Neural crest cell (in vitro differentiated cells): ENCODE measurements at places on chromosomes 11 and 22. TPM values are rescaled to one million over a fixed set of nuclear protein-coding genes. Genes with fewer than 3 reads are reported as not detected.
A peak's percentile ranks its signal among the peaks of the same experiment; 100 is the strongest.

CNTN5 gene
- not detected in 2 replicates for total RNA-seq

MYRF gene
- total RNA-seq, result 3.5 and 3.9 TPM in 2 replicates

CHST1 gene
- total RNA-seq, result 1.1 and 1.3 TPM in 2 replicates

TBX10 gene
- total RNA-seq, result not detected in 2 replicates

CCDC87 gene
- 0.93 and 1.1 TPM in 2 replicates for total RNA-seq

ZNF408 gene
- total RNA-seq, result 13.7 and 15.3 TPM in 2 replicates

PLEKHA7 gene
- 15.6 and 18.2 TPM in 2 replicates for total RNA-seq

TP53I11 gene
- 83.6 and 85.6 TPM in 2 replicates for total RNA-seq

MS4A7 gene
- not detected in 2 replicates for total RNA-seq

TMEM191B gene
- total RNA-seq, result 1.0 and 1.5 TPM in 2 replicates

EIF3D gene
- total RNA-seq, result 178 and 197 TPM in 2 replicates

PNPLA3 gene
- 28.3 and 31.2 TPM in 2 replicates for total RNA-seq

- DNase-seq, result no peak
- peak overlapping the region; percentile 78 for H3K27ac ChIP-seq
- H3K36me3 ChIP-seq, result peaks cover 2% of the 10 kb centered on the region
- H3K27me3 ChIP-seq, result no peaks in the 10 kb centered on the region
- no peak overlapping the region for H3K4me3 ChIP-seq
Observed at GRCh38 chr11:86287468-86287796, 14.6 kb upstream of the HIKESHI start.

DNA sequence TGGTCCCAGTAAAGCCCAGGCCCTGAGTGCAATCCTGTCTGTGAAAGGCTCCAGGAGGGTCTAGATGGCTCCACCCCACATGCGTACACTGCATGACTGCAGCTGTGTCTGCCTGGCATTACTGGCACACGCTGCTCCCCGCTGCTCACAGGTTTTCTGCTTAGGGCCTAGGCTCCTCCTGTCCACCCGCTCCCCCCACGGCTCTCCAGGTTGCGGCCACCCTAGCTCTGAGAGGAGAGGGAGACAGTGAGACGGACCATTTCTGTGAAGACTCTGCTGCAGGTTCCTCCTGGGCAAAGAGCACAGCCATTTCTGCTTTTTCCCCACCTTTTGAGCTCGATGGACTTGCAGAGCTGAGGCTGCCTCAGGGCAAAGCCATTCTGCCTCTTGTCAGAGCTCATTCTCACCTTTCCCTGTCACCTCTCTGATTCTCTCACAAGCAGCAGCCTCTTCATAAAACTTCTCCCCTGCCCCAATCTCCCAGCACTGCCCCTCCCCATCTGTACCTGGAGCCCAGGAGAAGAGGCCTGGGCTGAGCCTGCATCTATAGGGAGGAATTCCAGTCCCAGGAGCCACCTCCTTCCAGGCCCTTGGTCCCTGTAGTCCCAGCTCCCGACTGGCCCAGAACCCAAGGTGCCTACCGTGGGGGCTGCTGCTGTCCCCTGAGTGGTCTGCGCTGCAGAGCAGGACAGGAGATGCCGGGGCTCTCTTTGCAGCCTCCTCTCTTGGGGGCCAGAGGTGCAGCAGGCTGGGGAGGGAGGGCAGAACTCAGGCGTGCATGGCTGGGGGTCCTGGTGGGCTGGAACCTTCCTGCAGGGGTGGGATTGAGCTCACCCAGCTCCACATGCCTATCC lies 433.7 kb upstream of the B3GAT1 start:
- no peak overlapping the region for H3K4me3 ChIP-seq
- no peak overlapping the region for H3K27ac ChIP-seq
- H3K36me3 ChIP-seq, result no peaks in the 10 kb centered on the region
- no peaks in the 10 kb centered on the region for H3K4me1 ChIP-seq

DNA sequence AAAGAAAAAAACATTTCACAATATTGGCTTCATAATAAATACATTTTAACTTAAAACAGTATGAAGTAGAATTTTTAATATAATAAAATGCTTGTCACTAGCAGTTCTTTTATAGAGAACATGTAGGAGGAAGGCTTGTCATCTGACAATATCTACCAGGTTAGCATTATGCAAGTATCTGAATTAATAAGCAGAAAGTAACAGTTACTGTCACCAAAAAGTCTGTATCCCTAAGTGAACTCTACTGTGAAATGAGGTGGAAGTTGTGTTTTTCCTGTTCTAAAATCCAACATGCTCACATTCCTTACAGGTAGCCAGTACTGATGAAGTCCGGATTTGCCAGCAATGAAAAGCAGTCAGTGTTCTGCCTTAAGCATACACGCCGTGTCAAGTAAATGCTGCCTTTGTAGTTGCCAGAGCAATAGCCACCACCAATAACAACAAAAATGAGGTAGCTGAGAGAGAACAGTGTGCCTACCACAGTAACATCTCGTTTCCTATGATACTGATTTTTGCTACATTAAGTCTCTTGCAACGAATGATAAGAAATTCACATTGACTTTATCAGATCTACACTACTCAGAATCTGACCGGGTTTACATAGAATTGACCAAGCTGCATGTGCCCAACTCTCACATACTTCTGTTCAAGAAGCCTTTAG lies 95.5 kb downstream of the SIK3 start:
- no peaks in the 10 kb centered on the region for H3K36me3 ChIP-seq
- no peak overlapping the region for H3K27ac ChIP-seq
- peaks cover 18% of the 10 kb centered on the region for H3K4me1 ChIP-seq
- no peak overlapping the region for H3K4me3 ChIP-seq
- H3K27me3 ChIP-seq, result peaks cover 2% of the 10 kb centered on the region

DNA sequence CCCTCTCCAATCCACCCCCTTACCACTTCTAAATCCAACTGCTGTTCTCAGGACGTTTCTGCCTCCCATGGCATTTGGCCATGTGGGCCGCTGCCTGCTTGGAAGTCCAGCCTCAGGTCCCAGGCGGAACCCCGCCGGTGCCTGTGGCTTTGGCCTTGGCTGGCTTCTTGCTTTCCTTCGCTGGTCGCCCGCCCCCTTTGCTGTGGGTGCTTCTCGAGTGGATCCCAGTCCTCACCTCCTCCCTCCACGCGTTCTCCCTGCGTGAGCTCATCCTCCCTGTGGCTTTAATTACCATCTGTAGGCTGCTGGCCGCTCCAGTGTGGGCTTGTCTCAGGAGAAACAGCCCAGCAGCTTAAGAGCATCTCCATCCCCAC lies 111.7 kb downstream of the NECTIN1 start:
- DNase-seq, result no peak
- H3K4me1 ChIP-seq, result peaks cover 59% of the 10 kb centered on the region
- peaks cover 3% of the 10 kb centered on the region for H3K27me3 ChIP-seq

GRCh38 chr11:66480117-66480938 lies at the start of gene DPP3:
DPP3 (plus strand) TSS chr11:66480434; CDS start chr11:66482201, 1,767 bp downstream.
- H3K27ac ChIP-seq, result peak within 1 kb of the TSS; percentile 92
- H3K4me1 ChIP-seq, result peaks cover 29% of the 10 kb centered on the region
- no peaks in the 10 kb centered on the region for H3K36me3 ChIP-seq

DNA sequence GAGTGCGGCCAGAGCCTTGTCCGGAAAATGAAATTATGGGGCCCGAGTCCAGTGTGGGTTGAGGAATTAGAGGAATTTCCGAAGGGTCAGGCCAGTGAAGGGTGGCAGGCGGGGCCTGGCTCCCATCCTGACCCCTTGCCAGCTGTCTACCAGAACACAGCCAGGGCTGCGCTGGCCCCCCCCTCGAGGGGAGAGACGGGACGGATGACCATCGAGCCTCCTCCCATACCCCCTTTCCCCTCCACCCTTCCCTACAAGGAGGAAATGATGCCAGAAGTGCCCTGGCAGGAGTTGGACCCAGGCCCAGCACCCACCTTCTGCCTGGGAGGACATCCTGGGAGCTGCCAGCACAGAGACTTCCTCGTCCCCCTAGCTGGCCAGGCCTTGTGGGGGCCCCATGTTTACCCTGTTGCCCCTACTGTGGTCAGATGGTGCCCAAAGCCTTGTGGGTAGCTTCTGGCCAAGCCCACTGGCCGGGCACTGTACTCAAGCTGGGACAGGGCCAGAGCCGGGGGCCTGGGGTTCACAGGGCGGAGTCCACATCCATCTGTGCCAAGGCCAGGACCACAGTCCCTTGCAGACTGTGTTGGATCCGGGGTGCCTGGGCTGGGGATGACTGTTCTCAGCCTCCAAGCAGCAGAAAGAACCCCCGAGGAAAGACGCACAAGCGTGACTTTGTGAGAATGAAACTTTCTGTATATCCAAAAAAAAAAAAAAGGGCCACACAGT lies 20.8 kb downstream of the ARVCF start:
- H3K4me1 ChIP-seq, result peaks cover 47% of the 10 kb centered on the region
- H3K27me3 ChIP-seq, result no peaks in the 10 kb centered on the region
- no peak for DNase-seq
- no peak overlapping the region for H3K4me3 ChIP-seq
- H3K36me3 ChIP-seq, result no peaks in the 10 kb centered on the region

- H3K27ac ChIP-seq, result no peak overlapping the region
- no peak for DNase-seq
- no peaks in the 10 kb centered on the region for H3K36me3 ChIP-seq
- H3K4me3 ChIP-seq, result peak overlapping the region; percentile 84
- H3K4me1 ChIP-seq, result peaks cover 21% of the 10 kb centered on the region
Observed at GRCh38 chr22:43109921-43110443, 568 bp upstream of the BIK start.

DNA sequence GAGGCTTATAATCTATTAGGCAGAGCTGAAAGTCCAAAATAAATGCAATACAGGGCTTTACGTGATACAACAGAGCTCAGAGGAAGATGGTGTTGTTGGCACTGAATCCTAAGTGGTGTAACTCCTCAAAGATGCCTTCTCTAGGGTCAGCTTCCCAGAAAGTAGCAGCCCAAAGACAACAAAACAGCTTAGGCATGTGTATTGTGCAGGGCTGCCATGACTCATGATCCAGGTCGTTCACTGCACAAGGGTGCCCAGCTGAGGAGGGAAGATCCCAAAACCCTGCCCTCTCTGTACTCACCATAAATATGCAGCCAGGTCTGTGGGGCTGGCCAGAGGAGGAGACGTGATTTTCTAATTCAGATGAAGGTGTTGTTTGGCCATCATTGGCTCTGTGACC lies 59.4 kb upstream of the NNMT start:
- no peaks in the 10 kb centered on the region for H3K36me3 ChIP-seq
- peaks cover 2% of the 10 kb centered on the region for H3K27me3 ChIP-seq
- no peak for DNase-seq
- peaks cover 59% of the 10 kb centered on the region for H3K4me1 ChIP-seq
- H3K4me3 ChIP-seq, result no peak overlapping the region

- peaks cover 15% of the 10 kb centered on the region for H3K4me1 ChIP-seq
- H3K27me3 ChIP-seq, result no peaks in the 10 kb centered on the region
- no peaks in the 10 kb centered on the region for H3K36me3 ChIP-seq
- DNase-seq, result no peak
- no peak overlapping the region for H3K4me3 ChIP-seq
Observed at GRCh38 chr11:34647131-34647530, 26.2 kb downstream of the EHF start.

- no peaks in the 10 kb centered on the region for H3K36me3 ChIP-seq
- H3K27me3 ChIP-seq, result peaks cover 3% of the 10 kb centered on the region
- H3K4me3 ChIP-seq, result no peak overlapping the region
- H3K27ac ChIP-seq, result no peak overlapping the region
Observed at GRCh38 chr11:13040969-13041561, 31.9 kb downstream of the RASSF10 start.

DNA sequence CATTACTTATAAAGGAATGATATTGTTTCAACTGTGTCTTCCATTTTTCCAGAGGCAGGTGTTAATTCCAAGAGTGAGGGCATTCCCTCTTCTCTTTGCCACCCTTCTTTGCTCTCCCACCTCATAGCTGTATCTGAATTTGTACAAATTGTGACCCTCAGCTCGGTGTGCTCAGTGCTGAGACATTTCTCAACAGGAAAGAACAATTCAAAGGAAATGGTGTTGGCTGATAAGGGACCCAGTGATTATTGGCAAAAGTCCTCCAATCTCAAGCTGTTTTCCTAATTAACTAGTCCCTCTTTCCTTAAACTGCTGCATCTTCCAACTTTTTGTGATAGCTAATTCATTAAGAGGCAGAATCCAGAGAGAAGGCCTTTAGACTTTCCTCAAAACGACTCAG lies 408.9 kb upstream of the SYN3 start:
- no peak for DNase-seq
- no peaks in the 10 kb centered on the region for H3K27me3 ChIP-seq
- peaks cover 2% of the 10 kb centered on the region for H3K4me1 ChIP-seq

DNA sequence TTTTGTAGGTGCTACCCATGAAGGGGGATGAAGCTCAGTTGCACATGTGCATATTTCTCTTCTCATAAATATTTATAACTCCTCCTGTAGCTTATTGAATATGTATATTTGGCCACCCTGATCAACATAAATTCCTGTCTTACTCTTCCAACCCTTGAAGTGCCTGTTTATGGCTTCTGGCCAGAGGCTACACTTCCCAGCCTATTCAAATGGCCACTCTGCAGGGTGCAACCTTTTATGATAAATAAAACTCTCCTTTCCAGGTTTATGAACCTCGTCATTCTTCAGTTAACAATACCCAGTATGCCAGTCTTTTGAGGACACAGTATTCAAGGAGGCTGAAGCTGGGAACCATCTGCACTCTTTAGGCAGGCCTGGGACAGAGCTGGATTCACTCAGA lies 2.6 kb upstream of the RTL6 start:
- H3K36me3 ChIP-seq, result peaks cover 21% of the 10 kb centered on the region
- H3K4me1 ChIP-seq, result peaks cover 11% of the 10 kb centered on the region
- H3K4me3 ChIP-seq, result peak overlapping the region; percentile 78
- H3K27me3 ChIP-seq, result peaks cover 20% of the 10 kb centered on the region
- DNase-seq, result no peak

- no peak overlapping the region for H3K4me3 ChIP-seq
- H3K27ac ChIP-seq, result no peak overlapping the region
- DNase-seq, result no peak
- no peaks in the 10 kb centered on the region for H3K27me3 ChIP-seq
- no peaks in the 10 kb centered on the region for H3K36me3 ChIP-seq
- no peaks in the 10 kb centered on the region for H3K4me1 ChIP-seq
Observed at GRCh38 chr11:77278595-77279506, 22.6 kb downstream of the GDPD4 start.

- H3K4me3 ChIP-seq, result no peak overlapping the region
- no peaks in the 10 kb centered on the region for H3K36me3 ChIP-seq
- DNase-seq, result no peak
- peak overlapping the region; percentile 89 for H3K27ac ChIP-seq
- peaks cover 35% of the 10 kb centered on the region for H3K4me1 ChIP-seq
- H3K27me3 ChIP-seq, result no peaks in the 10 kb centered on the region
Observed at GRCh38 chr22:46614025-46614931, 5.9 kb upstream of the GRAMD4 start.

- H3K27me3 ChIP-seq, result no peaks in the 10 kb centered on the region
- H3K4me3 ChIP-seq, result peak overlapping the region; percentile 94
- peak overlapping the region; percentile 90 for H3K27ac ChIP-seq
- DNase-seq, result peak; percentile 64
Observed at GRCh38 chr22:35840302-35840739, 122.6 kb downstream of the APOL5 start.

DNA sequence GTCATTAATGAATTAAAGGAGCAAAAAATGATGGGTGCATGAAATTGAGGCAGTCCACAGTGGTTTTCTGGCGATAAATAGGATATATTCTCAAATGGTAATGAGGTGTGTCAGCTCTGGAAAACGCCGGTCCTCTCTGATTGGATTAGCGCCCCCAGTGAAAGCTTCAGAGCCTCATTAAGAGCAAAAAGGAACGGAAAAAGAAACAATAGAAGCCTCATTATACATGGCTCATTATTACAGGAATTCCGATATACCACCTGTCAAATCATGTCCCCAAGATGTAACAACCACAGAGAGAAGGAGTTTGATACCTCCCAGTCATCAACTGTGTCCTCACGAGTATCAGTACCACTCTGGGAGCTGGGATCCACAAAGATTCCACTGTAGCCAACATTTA lies 175.7 kb upstream of the PITPNB start:
- H3K4me1 ChIP-seq, result no peaks in the 10 kb centered on the region
- no peak overlapping the region for H3K4me3 ChIP-seq
- peaks cover 14% of the 10 kb centered on the region for H3K36me3 ChIP-seq
